ENCODE measurements at places on chromosomes 12 and 14.

- DNase-seq, result peak; percentile 52
Observed at GRCh38 chr12:83823386-83824045, 1089.1 kb downstream of the SLC6A15 start.

- no peak for DNase-seq
Observed at GRCh38 chr12:131774576-131775391, 53.4 kb upstream of the MMP17 start.

DNA sequence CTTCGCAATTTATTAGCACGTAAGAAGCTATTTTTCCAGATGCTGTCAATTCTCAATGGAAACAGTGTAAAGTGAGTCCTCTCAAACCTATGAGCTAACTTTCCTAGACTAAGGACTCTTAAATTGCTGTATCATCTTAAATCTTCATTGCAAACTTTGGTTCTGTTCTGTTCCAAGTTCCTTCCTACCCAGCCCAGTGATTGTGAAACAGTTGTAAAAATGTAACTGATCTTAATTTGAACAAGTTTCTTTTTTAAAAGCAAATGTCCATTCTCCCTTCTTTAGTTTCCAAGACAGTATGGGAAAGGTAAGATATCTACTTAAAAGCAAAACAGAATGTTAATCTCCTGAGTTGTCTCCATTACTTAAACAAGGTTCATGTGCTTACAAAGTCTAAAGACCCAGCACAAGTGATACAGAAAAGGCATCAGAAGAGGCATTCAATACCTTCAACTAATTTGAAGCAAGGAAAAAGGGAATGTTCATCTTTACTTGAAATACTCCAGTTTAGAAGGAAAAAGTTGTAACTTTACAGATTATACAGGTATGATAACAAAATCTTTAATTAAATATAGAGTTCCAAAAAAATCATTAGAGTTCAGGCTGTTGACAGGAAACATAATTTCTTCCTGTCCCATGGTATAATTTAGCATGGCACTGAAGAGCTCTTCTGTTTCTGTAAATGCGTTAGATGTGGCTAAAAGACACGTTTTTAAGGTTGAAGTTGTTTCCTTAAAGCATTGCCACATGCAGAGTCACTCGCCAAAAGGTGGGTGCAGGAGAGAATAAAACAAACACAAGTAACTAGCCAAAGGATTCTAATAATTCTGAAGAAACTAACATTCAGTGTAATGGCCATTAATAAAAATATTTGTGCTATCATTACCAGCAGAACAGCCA lies 101.5 kb upstream of the USP15 start:
- peak; percentile 15 for DNase-seq

DNA sequence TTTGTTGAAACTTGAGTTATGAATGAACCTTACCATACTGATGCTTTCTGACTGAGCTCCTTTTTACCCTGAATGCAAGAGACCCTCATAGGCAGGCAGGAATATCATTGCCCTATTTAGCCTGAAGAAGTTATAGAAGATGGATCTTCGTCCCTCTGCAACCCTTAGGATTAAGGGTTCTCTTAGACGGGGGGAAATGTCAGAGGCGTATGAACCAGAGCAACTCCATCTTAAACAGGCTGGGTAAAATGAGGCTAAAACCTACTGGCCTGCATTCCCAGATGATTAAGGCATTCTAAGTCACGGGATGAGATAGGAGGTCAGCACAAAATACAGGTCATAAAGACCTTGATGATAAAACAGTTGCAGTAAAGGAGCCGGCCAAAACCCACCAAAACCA lies 7.5 kb downstream of the ATF1 start:
- DNase-seq, result no peak

DNA sequence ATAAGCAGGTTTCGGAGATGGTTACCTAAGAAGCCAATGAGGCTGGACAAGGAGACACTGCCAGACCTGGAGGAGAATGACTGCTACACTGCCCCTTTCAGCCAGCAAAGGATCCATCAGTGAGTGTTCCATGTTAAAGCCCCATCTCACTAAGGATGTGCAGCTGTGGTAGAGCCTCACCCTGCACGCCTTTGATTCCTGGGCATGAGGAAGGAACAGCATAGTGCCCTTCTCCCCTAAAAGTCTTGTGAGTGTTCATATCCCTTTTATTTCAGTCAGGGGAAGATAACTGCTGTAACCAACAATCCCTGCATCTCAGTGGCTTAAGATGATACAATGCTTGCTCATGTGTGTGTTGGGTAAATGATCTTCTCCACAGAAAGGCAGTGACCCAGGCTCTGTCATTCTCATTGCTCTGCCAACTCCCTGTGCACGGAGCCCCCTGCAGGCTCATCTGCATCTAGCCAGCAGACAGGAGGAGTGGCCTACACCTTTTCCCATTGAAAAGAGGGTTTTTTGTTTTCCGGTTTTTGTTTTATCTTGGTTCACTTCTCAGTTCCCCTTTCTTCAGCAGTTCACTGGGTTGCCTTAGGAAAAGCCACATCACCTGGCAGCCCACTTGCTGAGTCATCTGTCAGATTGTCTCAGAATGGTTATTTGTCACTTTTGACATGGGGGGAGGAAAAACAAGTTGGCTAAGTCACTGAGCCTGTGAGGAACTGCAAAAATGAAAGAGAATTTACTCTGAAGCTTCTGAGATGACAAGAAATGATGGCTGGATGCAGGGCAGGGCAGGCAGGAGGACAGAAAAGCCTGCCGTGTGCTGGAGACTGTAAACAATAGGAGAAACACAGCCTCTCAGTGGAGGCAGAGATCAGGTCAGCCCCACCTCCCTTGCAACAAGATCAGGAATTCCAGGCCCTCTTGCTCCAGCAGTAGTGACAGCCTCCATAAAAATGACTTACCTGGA lies 193.3 kb downstream of the ANO4 start:
- peak; percentile 4 for DNase-seq

DNA sequence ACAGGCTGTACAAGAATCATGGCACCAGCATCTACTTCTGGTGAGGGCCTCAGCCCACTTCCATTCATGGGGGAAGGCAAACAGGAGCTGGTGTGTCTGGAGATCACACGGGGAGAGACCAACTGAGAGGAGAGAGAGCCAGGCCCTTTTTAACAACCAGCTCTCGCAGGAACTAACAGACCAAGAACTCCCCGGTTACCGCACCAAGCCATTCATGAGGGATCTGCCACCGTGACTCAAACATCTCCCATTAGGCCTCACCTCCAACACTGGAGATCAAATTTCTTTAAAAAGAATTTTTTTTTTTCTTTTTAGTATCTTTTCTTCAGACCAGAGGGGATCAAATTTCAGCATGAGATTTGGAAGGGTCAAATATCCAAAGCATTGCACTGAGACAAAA lies 16.7 kb upstream of the AQP2 start:
- DNase-seq, result no peak

- no peak for DNase-seq
Observed at GRCh38 chr12:89260841-89261637, 91.3 kb downstream of the DUSP6 start.

- no peak for DNase-seq
Observed at GRCh38 chr12:68078737-68079136, 80.8 kb downstream of the IFNG start.

DNA sequence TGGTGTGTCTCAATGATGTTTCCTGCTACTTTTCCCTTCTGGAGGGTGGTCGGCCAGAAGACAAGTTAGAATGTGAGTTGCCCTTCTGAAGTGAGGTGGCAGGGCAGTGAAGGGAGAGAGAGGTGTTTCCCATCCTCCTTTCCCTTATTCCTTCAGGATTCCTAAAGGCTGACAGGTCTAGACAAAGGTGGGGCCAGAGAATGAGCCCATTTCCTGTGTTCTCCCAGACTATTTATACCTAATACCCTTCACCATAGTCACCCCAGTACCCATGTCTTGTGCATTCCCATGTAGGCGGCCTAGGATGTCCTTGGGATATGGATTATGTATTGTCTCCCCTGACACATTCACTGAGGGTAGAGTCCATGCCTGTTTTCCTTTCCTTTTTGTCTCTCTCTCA lies 7.0 kb downstream of the DGKA start:
- DNase-seq, result no peak

DNA sequence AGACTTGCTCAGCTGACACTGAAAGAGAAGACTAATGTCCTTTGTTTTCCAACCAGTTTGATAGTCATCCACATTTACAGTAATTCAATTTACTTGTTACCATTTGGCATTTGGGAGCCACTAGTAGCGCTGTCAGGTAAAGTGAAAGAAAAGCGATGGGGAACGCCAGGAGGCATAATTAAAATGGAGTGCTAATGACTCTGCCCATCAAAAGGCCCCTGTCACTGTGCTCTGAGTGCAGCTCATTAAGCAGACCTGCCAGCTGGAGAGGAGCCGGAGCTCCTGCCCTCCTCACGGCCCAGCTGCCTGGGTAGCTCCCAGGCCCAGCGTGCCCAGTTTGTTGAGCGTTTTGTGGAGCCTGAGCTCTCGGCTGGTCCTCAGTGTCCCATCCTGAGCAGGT lies 463.6 kb upstream of the CCDC196 start:
- no peak for DNase-seq

GRCh38 chr14:100443603-100444002 lies 120.5 kb downstream of the SLC25A47 start:
- DNase-seq, result no peak

- DNase-seq, result no peak
Observed at GRCh38 chr12:57235017-57235727, 5.7 kb downstream of the SHMT2 start.

- peak; percentile 68 for DNase-seq
Observed at GRCh38 chr14:101879529-101880336, 84.6 kb upstream of the DYNC1H1 start.

- no peak for DNase-seq
Observed at GRCh38 chr14:54438703-54439102, 2.5 kb downstream of the CNIH1 start.

- peak; percentile 49 for DNase-seq
Observed at GRCh38 chr12:108214486-108214885, 85.4 kb downstream of the WSCD2 start.

DNA sequence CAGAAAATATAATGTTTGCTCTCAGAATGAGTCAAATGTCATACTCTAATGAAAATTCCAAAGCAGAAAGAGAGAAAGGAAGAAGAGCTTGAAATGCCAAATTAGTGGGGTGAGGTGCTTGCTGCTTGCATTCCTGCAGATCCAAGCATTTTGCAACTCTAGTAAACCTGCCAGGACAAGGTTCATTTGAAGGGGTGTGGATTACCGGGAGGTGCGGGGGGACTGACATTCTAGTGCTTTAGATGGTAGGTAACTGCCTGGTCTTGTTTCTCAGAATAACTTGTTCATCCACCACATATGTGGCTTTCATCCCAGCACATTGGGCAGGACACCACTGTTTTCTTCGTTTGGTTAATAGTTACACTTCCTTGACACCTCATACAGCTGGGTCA lies 144.4 kb downstream of the AKAP6 start:
- DNase-seq, result no peak

- peak; percentile 16 for DNase-seq
Observed at GRCh38 chr12:70733385-70733784, 96.2 kb upstream of the PTPRB start.

All from activated naive CD4-positive, alpha-beta T cell treated with anti-CD3 and anti-CD28 coated beads for 36 hours (primary cell).